Myocyte (in vitro differentiated cells): ENCODE measurements at places on chromosomes 7 and 10.

DNA sequence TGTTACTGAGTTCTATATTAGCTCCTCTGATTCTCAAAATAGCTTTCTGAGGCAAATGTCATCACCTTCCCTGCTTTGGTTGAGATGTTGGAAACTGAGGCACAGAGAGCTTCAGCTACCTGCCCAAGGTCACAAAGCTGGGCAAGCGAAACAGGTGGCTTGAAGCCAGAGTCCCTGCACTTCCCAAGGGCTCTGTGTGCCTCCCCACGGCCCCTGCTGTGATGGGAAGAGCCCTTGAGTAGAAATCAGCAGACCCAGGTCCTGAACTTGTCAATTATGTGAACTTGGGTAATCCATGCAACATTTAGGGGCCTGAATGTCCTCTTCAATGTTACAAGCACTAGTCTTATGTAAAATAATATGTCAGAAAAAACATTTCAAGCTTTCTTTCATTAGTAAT lies 327.3 kb upstream of the PODXL start:
- no peak for DNase-seq

- no peak for DNase-seq
Measured at GRCh38 chr7:80611353-80611752, 27.1 kb upstream of the CD36 start.

DNA sequence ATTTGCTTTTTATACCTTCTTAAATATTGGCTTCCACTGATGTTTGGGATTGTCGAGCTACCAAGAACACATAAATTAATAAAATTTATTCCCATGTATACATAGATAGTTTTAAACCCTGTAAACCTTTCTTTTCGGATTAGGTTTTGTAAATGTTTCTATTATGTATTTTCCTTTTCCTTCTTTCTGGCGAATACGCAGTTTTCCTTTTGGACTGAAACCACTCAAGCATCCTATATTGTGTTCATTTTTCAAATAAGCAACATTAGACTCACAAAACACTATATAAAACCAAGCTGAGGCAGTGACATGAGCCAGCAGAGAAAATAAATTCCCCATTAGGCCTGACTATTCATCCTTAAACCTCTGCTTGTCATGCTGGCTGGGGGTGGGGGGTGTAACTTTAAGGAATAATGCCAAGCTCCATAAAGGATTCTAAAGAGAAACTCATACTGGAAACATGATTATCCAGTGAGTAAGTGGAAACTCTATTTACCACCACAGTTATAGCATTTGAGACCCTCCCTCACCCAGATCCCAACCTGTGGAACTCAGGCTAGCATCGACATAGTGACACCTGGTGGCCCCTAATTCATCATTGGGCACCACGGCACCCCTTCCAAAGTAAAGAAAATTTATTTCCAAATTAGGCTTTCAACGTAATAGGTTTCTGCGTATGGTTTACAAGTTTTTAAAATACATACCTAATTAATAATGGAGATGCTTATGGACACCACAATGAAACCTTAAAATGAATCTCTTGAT lies 86.5 kb upstream of the CELF2 start:
- DNase-seq, result no peak

DNA sequence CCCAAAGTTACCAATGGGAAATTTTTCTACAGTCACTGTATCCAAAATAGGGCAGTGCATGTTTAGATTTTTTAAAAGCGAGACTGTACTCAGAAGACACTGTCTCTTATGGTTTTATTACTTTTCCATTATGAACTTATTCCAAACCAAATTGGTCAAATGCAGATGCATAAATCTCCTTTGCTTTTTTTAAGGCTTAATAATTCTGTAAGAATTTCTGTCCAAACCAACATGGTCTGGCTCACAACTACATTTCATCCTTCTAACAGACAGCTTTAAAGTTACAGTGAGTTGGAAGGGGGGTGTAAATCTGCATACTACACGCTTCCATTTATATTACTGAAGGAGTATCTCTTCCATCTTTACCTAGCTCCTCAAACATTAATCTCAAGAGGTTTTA lies 199.2 kb downstream of the SLC25A13 start:
- no peak for DNase-seq

DNA sequence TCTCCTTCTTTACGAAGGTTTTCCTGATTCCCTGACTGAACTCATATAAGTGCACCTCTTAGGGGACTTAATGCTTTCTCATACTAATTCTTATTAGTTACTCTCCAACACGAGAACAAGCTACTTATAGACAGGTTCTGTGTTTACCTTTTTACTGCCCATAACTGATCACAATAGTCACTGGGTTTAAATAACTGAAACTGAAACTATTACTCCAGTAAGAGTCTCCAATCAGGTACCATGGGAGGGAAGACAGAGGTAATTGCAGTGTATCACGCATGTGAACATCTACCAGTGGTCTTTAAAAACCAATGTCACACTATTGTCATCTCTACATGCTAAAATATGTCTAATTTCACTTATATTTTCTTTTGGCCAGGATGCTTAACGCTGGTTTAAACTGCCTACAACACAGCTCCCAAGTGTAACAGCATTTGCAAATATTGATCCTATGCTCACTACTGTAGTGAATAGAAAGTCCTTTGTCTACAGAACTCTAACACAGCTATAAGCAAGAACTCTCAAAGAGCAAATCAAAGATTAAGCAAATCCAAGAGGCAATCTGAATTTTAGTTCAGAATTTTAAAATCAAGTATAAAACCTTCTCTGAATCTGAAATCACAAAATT lies 3.6 kb downstream of the GDI2 start:
- no peak for DNase-seq

DNA sequence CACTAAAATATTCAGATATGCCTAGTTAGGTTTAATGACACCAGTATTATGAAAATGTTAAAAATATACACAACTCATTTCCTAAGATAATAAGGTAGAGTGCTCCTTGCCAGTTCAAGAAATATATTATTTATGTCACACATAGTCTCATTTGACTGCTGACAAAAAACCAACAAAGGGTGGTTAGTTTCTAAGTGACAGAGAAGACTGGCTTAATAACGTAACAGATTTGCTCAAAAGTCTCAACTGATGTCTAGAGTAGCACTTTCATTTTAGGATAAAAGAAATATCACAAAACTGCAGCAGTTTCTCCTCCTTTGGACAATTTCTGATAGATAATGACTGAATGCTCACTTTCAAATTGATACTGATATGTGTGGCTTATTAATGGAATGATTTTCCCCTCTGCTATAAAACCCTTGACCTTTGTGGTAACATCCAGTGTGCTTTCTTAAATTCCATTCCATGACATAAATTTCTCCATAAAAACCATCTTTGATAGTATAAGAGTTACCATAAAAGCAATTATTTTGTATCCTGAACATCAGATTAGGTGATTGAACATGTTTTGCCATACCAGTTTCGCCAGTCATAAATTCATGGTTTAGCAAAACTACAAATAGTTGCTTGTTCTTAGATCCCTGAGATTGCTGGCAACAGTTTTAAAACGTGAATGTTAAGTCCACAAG lies 94.2 kb downstream of the NRBF2 start:
- DNase-seq, result no peak

- no peak for DNase-seq
Measured at GRCh38 chr10:42593284-42593683, 45.1 kb downstream of the ZNF33B start.

DNA sequence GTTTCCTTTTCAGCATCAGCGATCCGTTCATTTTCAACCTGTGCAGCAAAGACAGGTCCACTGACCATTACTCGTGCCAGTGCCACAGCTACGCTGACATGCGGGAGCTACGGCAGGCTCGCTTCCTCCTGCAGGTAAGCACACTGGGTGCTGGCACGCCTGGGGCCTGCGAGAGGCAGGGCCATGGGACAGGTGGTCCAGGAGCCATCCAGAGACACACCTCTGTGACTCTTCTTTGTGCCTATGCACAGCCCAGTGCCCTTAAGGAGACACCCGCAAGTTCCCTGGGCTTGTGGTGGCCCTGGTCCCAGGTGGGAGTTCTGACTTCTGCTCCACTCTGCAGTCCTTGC lies 42.2 kb downstream of the LRRC18 start:
- no peak for DNase-seq

DNA sequence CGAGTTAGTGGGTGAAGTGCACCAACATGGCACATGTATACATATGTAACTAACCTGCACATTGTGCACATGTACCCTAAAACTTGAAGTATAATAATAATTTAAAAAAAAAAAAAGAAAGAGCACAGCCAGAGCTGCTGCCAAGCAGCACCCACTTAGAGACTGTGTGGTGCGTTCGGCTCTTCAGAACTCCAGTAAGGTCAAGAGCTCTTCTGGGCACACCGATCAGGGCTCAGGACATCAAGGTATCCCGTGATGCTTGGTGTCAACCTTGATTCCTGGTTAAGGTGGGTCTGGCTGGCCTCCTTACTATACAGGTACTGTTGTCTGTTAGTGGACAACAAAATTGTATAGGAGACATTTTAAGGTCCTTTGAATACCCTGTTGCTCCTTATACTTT lies 385.7 kb upstream of the AKR1E2 start:
- DNase-seq, result no peak

- no peak for DNase-seq
Measured at GRCh38 chr7:135197906-135198655, 13.2 kb downstream of the WDR91 start.

- no peak for DNase-seq
Measured at GRCh38 chr7:131203291-131203976, 124.2 kb upstream of the MKLN1 start.

DNA sequence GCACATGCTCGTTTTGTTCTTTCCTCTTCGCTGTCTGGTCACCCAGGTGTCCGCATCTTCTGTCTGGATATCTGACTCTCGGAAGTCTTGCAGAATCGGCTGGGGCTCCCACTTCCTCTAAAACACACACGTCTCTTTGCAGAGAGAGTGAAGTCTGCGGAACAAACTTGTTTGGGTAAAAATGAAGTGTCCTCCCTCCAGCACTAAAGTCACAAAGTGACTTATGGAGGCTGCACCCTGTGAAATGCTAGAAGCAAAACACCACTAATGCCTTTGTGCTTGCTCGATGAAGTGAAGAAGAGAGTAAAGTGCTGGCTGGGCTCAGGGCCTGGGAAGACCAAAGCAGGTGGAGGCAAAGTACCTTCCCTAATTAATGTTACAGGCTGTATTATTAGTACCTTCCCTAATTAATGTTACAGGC lies 71.4 kb downstream of the FGFR2 start:
- no peak for DNase-seq

GRCh38 chr7:43492896-43493295 lies 90.0 kb upstream of the STK17A start:
- DNase-seq, result no peak

- DNase-seq, result no peak
Measured at GRCh38 chr7:26726051-26726450, 138.3 kb downstream of the SKAP2 start.

GRCh38 chr7:159296093-159296681 lies 151.5 kb upstream of the VIPR2 start:
- DNase-seq, result no peak

GRCh38 chr10:125928928-125929585 lies 32.7 kb downstream of the FANK1 start:
- DNase-seq, result peak; percentile 56

DNA sequence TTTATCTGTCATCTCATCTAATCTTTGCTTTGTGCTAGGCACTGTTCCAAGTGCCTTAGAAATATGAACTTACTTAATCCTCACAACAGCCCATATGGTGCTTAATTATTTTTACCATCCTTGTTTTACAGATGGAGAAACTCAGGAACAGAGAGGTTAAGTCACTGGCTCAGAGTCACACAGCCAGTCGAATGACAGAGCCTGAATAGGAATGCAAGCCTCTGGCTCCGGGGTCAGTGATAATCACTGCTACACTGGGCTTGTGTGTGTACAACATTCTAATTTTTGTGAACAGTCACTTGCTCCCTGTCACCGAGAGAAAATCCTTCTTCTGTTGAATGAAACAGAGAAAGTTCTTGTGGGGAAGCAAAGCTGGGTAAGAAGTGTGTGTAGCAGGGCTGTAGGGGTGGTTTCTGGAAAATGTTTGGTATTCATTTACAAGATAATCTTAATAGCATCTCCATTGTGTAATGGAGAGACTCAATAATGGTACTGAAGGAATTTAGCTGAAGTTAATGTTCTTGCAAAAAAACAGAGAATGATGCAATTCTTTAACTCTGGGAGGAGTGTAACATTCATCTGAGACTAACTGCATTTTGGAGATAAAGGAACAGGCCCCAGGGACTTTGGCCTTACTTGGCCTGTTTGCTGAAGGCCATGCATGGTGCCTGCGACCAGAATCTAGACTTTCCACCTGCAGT lies 290.6 kb downstream of the FRMD4A start:
- no peak for DNase-seq

- no peak for DNase-seq
Measured at GRCh38 chr10:23422003-23422411, 16.9 kb upstream of the OTUD1 start.

DNA sequence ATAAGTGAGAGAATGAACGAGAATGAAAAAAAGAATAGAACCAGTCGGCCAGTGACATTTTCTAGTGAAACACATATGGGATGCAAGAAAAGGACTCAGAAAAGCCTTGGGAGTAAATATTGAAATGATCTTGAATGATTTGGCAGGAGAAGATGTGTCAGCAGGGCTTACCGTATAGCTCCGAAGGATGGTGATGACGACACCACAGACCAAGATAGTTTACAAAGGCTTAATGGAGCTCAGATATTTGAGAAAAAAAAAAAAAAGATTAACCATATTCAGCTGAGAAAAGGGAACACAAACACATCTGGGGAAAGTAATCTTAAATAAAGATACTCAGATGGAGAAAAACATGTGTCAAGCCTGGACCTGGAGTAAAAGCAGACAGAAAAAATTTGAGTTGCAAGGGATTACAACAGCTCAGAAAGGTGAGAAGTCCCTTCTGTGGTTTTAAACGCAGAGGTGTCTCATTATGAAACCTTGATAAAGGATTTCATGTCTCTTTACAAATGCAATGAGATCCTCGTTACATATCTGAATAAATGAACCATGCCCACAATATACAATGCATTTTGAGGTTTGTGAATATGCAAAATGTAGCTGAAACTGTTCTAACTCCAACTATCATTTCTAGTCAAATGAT lies 36.0 kb downstream of the DNAJB9 start:
- DNase-seq, result no peak

DNA sequence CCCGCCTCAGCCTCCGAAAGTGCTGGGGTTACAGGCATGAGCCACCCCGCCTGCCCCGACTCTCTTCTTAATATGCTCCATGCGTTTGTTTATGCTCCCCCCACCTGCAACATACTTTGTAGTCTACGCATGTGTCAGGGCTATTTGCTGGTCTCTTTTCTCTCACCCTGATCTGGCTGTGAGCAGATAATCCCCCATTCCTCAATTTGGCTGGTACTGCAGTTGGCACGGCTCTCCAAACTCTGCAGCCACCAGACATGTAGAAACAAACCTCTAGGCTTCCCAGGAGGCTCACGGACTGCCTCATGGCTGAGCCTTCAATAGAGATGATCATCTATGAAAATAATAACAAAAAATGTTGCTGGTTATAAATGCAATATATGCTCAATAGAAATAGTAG lies 540.3 kb upstream of the GALNT17 start:
- no peak for DNase-seq

- peak; percentile 91 for DNase-seq
Measured at GRCh38 chr7:126700807-126701604, 551.7 kb downstream of the GRM8 start.

- DNase-seq, result no peak
Measured at GRCh38 chr10:59276919-59277318, 85.4 kb downstream of the FAM13C start.

GRCh38 chr10:119222966-119223386 lies 15.6 kb downstream of the GRK5 start:
- DNase-seq, result no peak

GRCh38 chr10:97648562-97649404 lies 8.3 kb downstream of the PI4K2A start:
- peak; percentile 81 for DNase-seq
